IPS DF 6.9 (cell line): ENCODE measurements at places on chromosomes 7 and 10.

DNA sequence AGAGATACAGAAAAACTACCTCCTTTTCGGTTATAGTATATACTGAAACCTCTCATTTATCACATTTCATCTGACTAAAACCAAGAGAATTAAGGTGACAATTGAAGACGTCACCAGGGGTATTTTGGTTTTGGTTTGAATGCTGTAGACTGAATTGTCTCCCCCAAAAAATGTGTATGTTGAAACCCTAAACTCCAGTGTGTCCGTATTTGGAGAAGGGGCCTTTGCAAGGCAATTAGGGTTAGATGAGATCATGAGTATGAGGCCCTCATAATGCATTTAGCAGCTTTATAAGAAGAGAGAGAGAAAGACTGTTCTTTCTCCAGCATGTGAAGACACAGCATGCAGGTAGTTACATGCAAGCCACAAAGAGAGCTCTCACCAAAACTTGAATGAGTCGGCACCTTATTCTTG lies 59.5 kb downstream of the CACNA2D1 start:
- no peak for DNase-seq

DNA sequence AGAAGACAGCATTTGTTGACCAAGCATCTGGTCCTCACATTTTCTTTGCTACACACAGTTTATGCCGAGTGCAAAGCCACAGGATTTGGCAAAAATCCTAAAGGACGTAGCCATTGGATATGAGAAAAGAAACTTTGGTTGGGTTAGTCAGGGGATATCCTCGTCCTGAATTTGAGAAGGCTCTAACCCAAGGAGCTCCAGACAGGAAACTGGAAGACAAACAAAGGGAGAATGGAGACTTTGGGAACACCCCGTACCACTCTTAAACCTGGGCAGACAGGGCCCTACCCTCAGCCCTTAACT lies 146.6 kb upstream of the FRMD4A start:
- DNase-seq = no peak

DNA sequence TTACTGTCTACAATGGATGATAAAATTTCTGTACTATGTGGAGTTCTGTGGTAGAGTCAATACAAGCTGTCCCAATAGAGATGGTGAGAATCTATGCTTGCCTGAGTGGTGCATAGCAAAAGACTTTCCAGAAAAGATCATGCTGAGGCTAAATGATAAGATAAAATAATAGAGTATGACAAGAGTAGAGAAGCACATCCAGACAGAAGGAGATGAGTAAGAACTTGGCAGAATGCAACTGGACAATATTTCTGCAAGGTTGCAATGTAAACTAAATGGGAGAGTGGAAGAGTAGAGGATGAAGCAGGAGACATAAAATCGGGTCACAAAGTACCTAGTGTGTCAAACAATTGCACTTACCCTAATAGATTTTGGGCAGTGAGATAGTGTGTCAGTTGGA lies 347.6 kb downstream of the MDFIC start:
- DNase-seq = no peak

- DNase-seq = no peak
Observed at GRCh38 chr10:35335133-35336083, 901 bp upstream of the CCNY start.

DNA sequence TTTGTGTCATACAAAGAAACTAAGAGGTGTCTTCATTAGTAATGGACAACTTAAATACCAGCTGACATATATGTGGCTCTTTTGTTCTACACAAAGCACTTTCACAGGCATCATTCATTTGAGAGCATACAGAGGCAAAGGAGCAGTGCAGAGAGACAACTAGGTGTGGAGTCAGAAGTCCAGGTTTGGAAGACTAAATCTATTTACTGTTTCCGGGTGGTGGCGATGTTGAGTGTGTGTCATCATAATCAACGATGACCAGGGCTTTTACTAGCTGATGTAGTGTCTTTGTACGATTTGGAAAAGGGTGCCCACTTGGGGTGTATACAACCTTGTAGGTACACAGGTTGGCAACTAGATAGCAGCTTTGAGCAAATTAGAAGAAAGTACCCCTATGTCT lies 195.5 kb upstream of the CCDC6 start:
- DNase-seq = no peak

DNA sequence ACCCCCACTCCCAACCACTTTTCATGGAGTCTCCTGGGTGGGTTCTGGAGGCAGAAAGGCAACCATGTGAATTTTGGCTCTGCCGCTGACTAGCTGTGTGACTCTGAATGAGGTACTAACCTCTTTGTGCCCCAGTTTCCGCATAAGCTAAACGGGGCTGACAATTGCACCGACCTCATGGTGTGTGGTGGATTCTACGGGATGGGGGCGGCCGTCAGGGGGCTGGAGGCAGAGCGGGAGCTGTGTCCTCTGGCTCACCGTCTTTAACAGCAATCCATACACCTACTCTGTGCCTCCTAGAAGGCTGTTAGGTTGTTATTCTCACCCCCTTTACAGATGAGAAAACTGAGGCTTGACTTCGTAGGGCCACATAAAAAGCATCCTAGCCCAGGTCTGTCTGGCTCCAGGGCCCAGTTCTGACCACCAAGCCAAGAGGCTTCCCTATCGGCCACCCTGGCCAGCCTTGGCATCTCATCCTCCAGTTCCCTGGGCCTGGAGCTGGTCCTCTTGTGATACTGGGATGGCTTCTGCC lies 4.3 kb upstream of the SLC29A3 start:
- DNase-seq = no peak

DNA sequence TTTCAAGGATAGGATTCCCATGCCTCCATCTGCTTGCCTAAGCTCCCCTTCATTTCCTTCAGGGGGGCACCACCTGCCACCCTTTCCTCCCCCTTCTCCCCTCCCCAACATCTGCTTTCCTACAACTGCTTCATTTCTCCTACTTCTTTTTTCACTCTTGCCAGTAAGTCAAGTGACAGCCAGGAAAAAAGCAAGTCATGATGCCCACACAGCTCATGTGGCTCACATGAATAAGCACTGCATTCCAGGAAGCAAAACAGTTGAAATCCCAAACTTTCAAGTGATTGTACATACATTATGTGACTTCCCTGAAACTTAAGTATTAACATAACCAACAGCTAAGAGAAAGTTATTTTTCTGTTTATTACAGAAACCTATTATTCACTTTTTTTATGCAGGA lies 78.6 kb downstream of the TNS3 start:
- DNase-seq = no peak

DNA sequence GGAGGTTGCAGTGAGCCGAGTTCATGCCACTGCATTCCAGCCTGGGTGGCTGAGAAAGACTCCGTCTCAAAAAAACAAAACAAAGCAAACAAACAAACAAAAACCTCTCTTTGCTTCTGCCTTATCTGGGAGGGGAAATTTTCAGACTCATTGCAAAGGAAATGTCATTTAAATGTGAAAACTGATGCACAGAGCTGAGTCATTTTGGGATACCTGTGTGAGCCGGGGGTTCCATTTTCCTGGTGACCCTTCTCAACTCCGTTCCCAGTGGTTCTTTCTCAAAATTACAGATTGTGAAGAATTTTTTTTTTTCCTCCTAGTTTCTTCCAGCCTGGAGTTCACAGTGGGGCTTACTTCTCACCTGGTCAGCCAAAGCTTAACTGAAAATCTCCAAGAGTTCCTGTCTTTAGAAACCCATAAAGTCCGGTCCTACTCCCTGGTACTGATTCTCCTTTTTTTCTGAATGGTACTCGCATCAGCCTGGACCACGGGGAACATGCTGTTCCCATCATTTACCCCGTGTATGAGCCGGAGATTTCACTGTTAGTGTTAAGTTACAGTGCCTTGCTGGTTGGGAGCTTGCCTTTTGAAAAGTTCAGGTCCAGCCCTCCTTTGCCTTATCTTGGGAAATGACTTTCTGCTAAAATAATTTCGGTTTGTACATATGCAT lies 56.9 kb downstream of the RBM20 start:
- no peak for DNase-seq

- DNase-seq = no peak
Observed at GRCh38 chr7:152366662-152367061, 69.1 kb downstream of the KMT2C start.

GRCh38 chr10:100872034-100872791 lies 40.5 kb upstream of the SLF2 start:
- peak; percentile 61 for DNase-seq

GRCh38 chr10:74081941-74082718 lies 68.5 kb downstream of the AP3M1 start:
- DNase-seq = no peak

DNA sequence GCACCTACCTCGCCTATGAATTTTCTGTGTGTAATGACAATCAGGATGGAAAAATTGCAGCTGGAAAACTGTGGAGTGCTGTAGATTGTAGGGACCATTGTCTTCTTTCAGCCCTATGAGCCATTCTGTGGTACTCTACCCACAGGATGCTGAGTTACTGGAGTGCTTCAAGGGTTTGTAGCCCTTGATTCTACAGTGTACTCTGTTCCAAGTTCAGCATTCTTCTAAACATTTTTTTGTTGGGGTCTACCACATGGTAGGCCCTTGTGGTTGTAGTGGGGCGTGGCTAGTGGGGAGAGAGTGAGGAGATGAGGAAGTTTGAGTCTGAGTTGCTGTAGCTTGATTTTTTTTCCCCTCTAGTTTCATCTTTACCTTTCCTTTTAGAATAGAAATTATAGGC lies 33.5 kb downstream of the REEP3 start:
- DNase-seq = no peak

DNA sequence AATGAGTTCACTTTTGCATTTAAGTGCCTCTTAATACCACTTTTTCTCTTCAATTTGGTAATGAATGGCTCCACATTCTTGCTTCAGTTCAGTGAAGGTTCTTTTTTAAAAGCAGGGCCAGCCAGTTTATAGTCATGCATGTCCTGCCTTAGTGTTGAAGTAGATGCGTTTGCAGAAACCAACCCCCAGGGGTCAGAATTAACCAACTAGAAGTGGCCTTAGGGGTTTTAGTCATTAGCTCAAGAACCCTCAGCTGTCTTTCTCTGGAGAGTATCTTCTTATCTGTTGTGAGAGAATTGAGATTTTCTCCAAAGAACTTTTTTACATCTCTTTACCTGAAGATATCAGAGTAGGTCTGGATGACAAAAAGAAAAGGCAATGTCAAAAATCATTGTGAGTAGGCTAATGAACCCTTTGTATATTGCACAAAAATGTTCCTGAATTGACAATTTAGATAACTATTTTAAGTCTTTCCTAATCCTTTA lies 82.2 kb downstream of the PIK3CG start:
- peak; percentile 90 for DNase-seq

DNA sequence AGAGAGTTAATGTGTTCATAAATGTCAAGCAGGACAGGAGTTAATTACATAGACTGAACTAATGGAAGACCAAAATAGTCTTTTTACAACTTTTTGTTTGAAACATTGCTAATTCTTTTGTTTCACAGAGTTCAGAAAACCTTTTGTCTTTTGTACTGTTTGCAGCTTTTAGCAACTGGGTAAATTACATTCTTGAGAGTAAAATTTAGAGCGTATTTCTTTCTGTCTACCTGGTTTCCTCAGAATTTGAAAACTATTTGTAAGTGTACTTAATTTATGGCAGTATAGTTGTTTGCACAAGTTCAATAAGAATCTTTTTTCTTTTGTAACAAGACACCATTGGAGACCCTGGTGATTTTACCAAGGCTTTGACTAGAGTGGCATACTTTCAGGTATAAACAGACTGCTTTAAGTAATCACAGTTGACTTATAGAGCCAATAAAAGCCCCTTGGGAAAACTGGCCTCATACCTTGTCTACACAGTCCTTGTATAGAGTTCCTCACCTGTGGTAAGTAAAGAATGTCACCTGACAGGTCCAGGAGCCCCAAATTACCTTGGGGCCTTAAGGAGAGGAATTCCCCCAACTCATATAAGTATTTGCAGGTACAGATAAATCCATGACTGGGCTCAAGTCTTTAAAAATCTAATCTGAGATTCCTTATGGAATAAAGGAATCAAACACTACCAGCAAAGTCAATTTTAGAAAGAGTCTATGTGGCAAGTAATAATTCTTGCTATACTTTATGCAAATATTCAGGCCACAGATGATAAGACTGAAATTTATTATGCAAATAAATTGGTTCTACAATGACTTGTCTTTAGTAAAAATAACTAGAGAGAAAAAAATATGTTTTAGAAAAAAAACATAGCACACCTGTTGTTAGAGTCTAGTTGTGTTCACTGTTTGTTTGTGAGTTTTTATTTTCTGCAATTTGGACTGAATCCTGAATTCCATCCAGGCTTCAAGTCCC lies 23.6 kb upstream of the CREB3L2 start:
- no peak for DNase-seq

GRCh38 chr7:101823096-101823495 lies 5.7 kb downstream of the CUX1 start:
- DNase-seq = no peak

GRCh38 chr10:129538236-129538635 lies 71.2 kb downstream of the MGMT start:
- no peak for DNase-seq

DNA sequence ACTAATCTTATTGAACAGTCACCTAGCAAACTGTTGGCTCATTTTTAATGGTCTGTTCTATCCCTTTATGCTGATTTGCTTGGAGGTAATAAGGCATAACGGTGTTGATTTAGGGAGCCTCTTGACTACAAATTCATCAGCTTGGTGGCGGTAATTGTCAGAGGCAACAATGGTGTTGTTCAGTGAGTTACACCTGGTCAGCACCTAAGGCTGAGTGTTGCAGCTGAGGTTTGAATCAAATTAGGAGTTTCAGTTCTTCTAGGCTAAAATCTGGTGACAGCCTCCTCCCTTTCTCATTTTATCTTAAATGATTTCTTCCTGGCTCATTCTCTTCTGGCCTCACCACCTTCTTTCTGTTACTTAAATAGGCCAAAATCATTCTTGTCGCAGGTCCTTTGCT lies 42.3 kb upstream of the SP8 start:
- DNase-seq = no peak

DNA sequence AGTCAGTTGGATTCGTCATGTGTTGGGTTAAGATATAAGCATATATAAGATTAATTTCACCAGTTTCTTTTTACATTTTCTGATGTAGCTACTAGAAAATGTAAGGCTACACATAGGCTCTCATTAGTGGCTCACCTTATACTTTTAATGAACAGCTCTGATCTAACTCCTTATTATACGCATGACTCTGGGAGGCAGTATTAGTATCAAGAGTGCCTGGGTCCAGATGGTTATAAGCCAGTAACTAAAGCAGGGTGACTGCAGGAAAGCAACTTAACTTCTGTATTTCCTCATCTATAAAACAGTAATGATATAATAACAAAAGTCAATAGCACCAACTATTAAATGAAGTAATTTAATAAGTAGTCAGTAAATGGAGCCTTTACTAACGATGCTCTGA lies 1.4 kb upstream of the ELMO1 start:
- no peak for DNase-seq
